ENCODE measurements at places on chromosomes 5 and 9.

DNA sequence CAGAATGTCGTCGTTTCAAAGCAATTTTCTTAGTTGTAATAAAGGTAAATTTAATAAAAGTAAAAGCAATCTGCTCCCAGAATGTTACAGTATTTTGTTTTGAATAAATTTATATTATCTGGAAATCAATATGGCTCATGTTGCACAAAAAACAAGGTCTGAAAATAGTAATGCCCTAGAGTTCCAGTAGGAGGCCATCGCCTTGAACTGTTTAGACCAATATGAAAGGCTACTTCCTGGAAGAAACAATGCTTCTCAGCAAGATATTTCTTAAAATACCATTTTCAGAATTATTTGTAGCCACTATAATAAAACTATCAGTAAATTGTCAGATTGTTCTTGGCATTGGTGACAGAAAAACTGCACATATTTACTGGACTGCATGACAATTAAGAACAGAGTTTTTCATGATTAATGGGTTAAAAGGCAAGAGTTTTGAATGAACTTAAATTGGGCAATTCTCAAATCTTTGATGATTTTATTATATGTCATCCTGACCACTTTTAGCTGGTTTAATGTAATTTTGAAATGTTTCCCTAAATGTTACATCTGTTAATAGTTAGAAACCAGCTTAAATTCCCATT lies 153.2 kb downstream of the COMMD10 start:
- no peak for DNase-seq

- DNase-seq: no peak
Measured at GRCh38 chr5:20360263-20360662, 372.3 kb upstream of the CDH18 start.

DNA sequence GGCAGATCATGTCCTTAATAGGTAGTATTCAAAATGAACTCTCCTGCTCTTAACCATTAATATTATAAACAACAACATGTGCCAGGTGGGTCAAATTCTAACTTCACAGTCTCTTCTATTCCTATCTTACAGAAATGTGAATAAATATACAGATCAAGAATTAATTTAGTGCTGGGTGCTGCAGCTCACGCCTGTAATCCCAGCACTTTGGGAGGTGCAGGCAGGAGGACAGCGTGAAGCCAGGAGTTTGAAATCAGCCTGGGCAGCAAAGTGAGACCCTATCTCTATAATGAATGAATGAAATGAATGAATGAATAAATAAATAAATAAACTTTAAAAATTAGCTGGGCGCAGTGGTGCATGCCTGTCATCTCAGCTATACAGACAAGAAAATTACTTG lies 34.1 kb downstream of the PTCH1 start:
- no peak for DNase-seq

DNA sequence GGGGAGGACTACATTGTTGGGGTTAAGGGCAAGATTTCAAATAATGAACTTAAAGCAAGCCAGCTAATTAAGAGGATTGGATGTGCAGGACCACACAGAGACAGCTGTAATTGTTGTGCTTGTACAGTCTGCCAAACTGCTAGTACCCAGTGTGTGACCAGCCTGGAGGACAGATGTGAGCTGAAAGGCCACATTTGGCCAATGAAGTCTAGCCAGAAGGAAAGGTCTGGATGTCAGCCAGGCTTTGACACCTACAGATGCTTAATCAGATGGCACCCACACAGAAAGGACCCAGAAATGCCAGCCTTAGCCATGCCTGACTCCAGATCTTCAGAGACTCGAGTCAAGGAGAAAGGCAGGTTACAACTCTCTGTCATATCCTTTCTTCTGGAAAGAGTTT lies 491.1 kb downstream of the KIF4B start:
- DNase-seq: no peak

GRCh38 chr5:53321073-53321472 lies 159.4 kb upstream of the FST start:
- DNase-seq: no peak

GRCh38 chr5:180464603-180464970 lies 29.6 kb upstream of the CNOT6 start:
- no peak for DNase-seq

DNA sequence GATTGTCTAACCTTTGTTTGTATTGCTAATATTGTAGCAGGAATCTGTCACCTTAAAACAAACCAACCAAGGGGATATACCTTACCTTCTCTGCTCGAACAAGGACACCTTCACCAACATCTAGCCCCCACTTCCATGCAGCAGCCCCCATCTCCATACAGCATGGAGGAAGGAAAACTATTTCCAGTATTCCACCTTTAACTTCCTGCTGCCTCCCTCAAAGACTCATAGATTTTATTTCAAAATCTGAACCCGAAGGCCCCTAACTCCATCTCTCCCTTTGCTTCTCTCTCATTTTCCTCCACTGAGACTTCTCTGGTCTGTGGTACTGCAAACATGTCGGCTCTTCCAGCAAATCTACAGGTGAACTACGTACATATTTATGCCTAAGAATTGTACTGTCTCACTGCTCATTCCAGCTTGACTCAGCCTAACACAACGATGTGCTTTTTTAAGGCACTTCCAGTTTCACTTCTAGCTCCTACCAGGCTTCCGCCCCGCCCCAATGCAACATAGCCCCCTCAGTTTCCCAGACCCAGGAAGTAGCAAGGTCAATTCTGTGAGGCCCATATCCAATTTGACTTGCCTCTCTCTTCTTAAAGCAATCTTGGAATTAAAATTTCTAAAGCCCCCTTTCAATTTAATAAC lies 70.7 kb upstream of the RNF38 start:
- DNase-seq: no peak

GRCh38 chr9:98226957-98227356 lies 28.5 kb downstream of the TBC1D2 start:
- no peak for DNase-seq

DNA sequence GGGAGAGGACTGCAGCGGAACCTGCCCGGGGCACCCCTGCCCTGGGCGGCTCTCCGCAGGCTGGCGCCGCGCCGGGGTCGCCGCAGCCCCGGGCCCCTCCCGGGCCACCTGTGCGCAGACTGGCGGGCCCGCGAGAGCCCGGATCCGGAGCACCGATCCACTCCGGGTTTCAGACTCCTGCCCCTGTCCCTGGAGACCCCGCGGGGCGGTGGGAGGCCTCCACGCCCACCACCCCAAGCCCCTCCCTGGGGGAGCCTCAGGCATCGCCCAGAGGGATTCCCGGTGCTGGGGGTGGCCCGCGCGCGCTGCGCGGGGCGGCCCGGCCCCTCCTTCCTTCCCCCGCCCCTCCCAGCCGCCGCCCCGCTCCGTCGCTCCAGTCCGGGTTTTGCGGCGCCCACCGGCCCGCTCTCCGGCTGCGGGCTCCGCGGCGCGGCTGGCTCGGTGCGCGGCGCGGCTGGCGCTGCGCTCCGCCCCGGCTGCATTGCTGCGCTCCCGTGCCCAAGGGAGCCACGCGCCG lies at the start of gene UNC5A:
UNC5A (plus strand) TSS at position 479 of the 517 bp plus-strand sequence. CDS start 192 bp downstream, outside the sequence.
- DNase-seq: peak; percentile 28

DNA sequence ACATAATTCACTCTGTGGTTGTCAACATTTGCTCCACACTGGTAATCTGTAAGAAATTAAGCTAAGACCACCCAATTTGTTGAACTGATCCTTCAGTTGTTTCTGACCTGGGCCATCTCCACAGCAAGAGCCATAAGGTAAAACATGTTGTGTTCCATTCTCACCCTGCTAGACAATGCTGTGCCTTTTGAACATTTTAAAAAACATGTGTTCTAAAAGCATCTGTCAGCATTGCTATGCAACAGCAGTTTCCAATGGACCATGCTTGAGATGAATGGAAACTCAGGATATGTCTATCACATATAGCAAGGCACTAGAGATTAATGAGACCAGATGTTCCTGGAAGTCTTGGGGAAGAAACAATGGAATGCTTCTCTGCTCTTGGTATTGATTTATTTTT lies 455.1 kb upstream of the RGMB start:
- no peak for DNase-seq

GRCh38 chr9:21994556-21995005 lies at the start of gene CDKN2B-AS1:
CDKN2B-AS1 (plus strand) TSS chr9:21994791.
- no peak for DNase-seq

DNA sequence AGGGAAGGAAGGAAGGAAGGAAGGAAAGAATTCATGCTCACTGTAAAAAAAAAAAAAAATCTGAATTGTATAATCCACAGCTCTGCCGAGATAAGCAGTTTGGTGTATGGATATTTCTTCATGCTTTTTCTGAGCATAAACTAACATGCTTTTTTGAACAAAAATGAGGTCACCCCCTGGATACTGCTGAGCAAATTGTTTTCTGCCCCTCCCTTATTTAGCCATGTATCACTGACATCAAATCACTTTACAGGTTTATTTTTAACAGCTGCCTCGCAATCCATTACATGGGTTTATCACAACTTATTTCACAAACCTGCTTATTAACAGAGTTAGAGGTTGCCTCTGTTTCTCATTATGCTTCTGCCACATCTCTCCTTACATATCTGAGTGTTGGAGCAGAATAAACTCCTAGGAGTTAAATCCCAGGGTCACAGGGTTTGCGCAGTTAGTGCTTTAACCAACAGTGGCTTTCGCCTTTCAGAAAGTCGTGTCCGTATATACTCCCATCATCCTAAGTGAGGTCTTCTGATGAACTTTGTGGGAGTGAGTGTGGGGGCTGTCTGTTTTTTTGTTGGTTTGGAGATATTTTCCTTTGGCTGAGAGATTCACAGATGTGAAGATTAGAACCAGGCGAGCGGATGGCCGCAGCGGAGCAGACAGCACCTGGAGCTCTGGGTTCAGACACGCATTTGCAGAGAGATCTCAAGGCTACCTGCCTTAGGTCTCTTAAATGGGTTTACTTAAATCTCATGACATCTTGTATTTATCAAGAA lies 57.7 kb downstream of the AK8 start:
- no peak for DNase-seq

- no peak for DNase-seq
Measured at GRCh38 chr9:4814913-4815312, 22.2 kb downstream of the RCL1 start.

DNA sequence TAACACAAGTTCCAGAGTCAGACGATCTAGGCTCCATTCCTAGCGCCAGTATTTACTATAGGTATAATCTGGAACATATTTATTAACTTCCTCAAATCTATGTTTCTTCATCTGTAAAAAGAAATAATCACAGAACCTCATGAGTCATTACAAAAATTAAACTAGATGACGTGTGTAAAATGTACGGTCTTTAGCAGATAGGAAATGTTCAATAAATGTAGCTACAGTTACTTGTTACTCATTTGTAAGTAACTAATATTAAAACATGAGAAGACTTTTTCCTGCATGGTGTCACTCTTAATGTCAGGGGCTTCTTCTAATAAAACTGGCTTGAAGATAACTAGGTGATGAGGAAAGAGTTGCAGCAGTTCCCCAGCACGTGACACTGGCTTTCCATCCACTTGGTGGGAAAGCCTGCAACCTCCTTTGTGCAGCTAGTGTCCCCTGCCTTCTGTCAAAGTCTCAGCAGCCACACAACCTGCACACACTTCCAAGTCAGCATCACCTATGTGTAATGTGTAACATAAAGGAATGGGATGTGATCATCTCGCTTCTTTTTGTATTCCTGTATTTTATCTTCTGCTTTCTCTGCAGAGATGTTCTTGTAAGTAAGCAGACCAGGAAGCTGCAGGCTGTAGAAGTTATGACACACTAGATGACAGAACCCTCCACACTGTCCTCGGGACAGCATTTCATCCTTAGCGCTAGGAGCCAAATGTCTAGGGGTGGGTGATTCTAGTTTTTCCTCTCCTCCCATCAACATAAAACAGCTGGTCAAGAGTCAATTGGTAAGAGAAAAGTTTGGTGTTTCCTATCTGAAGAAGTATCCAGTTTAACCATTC lies 1.8 kb upstream of the JAKMIP2 start:
- no peak for DNase-seq

- no peak for DNase-seq
Measured at GRCh38 chr5:11182441-11183080, 421.5 kb upstream of the DAP start.

DNA sequence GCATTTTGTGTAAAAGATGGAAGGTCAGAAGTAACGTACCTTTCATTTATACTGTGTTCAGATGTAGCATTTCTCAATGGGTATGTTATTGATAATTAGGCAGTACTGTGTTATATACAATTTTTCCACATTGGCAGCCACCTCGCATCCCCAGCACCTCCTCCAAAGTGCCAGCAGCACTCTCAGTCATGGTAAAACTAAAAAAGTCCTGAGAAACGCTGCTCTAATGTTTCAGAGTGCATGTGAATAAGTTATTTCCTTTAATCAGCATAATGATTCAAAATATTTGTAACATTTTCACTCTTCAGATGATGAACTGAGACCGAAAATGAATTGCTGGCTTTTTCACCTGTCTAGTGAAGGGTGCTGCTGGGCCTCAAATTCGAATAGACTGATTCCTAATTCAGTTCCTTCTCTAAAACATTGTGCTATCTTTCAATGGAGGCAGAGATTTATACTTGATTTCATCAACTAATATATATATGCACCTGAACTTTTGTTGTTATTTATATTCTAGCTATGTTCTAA lies 79.9 kb upstream of the ANKRD55 start:
- no peak for DNase-seq

- DNase-seq: no peak
Measured at GRCh38 chr5:135843571-135844337, 9.3 kb downstream of the SLC25A48 start.

- DNase-seq: no peak
Measured at GRCh38 chr5:87398981-87399614, 13.6 kb downstream of the CCNH start.

GRCh38 chr5:50768634-50769033 lies 102.2 kb downstream of the PARP8 start:
- DNase-seq: no peak

DNA sequence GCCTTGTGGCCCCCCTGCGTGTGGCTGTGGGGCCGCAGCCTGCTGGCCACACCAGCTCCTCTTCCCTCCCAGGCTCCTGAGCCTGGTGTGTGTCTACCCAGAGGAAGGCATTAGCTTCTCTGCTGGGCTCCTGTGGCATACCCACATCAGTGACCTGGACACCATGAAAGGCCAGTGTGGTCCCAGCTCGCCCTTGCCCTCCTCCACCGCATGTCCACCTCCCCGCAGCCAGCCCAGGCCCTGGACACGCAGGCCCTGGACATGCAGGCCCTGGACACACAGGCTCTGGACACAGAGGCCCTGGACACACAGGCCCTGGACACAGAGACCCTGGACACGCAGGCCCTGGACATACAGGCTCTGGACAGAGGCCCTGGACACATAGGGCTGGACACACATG lies 153.4 kb upstream of the PPP1R26 start:
- DNase-seq: no peak

GRCh38 chr5:118366429-118366828 lies 621.9 kb downstream of the DTWD2 start:
- DNase-seq: no peak

- DNase-seq: no peak
Measured at GRCh38 chr5:137325721-137326120, 173.4 kb downstream of the SPOCK1 start.

Measured in stimulated activated CD8-positive, alpha-beta memory T cell treated with anti-CD3 and anti-CD28 coated beads, Interleukin-15, amount 100 ng/mL, for 24 hours (primary cell).